Umbilical cord (tissue), 2 donors: ENCODE measurements at places on chromosomes 4 and X. TPM values are rescaled to one million over a fixed set of nuclear protein-coding genes. Genes with fewer than 3 reads are reported as not detected.

DNA sequence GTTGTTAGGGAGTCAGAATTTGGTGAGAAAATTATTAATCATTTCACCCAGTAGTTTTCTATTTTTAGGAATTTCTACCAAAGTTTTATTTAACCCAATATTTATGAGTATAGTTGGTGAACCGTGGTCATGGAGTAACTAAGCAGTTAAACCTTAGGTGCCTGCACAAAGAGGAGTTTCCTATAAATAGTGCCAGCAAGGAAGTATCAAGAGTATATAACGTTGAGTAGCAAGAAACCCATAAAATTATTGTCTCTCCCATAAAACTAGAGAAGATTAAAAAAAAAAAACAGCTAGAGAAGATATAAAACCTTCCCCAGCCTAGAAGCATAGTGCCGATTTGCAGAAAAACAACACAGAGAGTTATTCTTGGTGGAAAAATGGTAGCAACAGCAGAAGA, 158.9 kb downstream of the PRDM5 start:
- DNase-seq: no peak

- no peak for DNase-seq
Observed at GRCh38 chr4:27568236-27568951, 707.8 kb downstream of the STIM2 start.

Gene OPRPN
- 2.4 TPM for total RNA-seq

GRCh38 chr4:71864380-71864779, 80.5 kb upstream of the GC start:
- DNase-seq: no peak

Gene GYG2
- total RNA-seq: 9.6 TPM

Gene OPHN1
- total RNA-seq: 8.7 TPM

- peak; percentile 31 for DNase-seq
Observed at GRCh38 chr4:153204728-153205648, 745 bp downstream of the TRIM2 start.

- DNase-seq: no peak
Observed at GRCh38 chr4:122503214-122503613, 46.7 kb upstream of the IL2 start.

DNA sequence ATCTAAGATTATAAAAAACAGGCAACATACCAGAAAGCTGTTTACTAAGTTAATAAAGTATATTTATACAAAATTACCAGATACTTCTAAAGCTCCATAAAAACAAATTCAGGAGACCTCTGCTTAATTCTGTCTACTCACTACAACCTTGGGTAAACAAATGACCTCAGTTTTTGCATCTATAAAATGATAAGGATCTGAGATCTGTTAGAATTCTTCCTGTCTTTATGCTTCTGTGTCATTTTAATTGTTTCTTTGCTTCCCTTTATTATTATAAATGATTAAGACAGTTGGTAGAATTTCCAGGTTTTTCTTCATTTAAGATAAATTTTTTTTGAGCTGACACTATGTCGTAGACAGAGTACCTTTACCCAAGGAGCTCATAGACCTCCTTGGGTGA, 76.0 kb downstream of the ANK2 start:
- DNase-seq: no peak

Gene INTU
- total RNA-seq: 36.6 TPM

Gene TMEM271
- total RNA-seq: not detected

DNA sequence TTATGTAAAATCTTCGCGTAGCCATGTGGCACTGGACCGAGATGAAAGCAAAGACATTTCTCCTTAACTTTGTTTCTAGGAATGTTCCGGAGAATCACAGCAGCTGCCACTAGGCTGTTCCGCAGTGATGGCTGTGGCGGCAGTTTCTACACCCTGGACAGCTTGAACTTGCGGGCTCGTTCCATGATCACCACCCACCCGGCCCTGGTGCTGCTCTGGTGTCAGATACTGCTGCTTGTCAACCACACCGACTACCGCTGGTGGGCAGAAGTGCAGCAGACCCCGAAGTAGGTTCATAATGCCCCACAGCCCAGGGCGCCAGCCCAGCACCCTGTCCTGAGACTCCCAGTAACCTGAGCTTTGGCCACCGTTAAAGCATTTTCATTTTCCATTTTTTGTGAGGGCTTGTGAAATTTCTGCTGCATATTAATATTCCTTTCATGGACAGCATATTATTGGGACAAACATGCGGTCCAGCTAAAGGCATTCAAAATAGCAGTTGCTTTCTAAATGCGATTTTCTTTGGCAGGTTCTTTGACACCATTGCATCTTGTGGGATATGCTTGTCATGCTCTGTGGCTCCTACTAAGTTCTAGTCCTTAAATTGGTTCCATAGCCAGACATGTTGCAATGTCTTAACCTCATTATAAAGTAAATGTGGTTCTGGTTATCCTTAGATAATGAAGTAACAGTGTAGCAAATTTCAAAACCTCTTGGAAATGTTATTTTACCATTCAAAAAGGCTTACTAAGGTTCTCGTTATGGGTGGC, 49.1 kb upstream of the MSANTD1 start:
- DNase-seq: no peak

GRCh38 chrX:94977562-94977961, 1303.6 kb downstream of the FAM133A start:
- DNase-seq: no peak

Gene LDB2
- 12.0 TPM for total RNA-seq

GRCh38 chr4:19030536-19030935, 1009.0 kb upstream of the LCORL start:
- peak; percentile 40 for DNase-seq

DNA sequence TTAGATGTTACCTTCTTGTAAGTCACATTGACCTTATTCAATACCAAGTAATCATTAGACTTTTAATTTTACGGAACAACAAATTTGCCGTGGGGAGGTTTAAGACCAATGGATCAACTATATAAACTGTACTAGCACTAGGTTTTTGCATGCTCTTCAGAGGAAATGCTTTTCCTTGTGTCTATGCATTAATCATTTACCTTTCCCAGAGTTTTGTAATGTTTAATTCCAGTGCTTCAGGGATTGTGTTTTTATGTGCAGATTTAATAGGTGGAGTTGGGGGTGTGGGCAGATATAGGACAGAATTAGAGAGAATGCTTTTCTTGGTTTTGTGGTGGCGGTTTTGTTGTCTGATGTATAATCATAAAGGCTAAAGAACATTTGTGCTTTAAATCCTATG, 76.0 kb upstream of the SMARCA5 start:
- DNase-seq: no peak

DNA sequence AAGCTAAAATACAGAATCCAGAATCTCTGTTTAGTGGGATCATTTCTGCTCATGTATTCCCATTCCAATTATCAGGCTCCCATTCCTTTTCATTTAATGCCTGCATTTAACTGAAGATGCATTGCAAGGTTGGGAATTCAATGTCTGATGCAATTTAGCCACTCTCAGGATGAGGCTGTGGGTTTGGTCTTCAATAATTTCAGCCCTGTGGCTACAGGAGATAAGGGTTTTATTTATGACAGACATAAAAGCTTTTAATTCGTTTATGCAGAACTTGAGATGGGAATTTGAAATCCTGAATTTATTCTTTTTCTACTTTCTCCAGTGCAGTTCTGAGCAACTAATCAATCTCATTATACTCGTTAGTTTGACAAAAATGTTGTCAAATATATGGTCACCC, 1225.9 kb downstream of the PCDH18 start:
- peak; percentile 6 for DNase-seq

Gene CDX4
- not detected for total RNA-seq

GRCh38 chrX:155767051-155767875, 113.9 kb upstream of the VAMP7 start:
- peak; percentile 90 for DNase-seq

DNA sequence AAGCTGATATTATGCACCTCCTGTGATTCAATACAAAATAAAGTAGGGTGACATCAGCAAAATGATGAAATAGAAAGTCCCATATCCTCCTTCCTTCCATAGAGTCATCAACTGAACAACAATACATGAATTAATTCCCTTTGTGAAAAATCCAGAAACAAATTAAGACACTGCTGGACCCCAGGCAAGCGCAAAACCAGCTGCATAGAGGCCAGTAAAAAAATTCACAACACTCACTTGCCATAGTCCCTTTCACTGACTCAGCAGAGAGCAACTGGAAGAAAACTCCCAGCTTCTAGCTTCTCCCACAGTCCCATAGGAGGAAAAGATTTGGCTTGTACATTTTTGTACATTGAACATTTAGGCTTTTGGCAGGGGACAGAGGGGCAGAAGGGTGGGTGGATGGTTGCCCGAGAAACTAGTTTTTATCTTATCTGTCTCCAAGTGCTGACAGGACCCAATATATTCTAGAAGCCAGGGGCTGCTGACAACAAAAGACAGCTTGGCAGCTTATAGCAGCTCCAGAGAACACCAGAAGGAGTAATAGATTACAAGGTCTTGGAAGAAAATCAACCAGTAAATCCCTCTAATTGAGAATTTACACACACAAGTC, 124.6 kb downstream of the NDST3 start:
- no peak for DNase-seq

Gene SLC25A53
- total RNA-seq: 17.3 TPM

DNA sequence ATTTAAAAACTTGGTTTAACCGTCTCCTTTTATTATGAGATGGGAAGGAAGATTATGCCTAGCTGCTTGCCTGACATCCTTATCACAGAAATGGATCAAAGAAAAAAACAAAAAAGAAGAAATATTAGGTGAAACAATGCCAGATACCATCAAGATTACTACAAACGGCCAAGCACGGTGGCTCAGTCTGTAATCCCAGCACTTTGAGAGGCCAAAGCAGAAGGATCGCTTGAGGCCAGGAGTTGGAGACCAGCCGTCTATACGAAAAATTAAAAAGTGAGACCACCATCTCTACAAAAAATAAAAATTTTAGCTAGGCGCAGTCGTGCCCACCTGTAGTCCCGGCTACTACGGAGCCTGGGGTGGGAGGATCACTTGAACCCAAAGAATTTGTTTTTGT, 2.3 kb downstream of the FRYL start:
- no peak for DNase-seq

DNA sequence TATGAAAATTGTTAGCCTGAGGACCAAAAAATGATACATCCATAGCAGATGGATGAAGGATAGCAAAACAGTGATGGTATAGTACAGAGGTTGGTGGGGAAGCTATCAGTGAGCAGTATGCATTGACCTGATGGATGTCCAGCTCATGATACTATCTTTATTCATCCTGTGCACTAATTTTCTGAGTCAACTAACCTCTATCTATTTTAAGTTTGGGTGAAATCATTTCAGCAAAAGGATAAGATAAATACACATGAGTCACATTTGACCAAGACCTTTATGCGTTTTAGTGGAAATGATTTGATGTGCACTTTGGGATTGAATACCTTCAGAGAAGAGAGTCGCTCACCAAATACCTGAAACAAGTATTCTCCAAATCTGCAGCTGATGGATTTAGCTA, 351.0 kb upstream of the NR3C2 start:
- DNase-seq: no peak

DNA sequence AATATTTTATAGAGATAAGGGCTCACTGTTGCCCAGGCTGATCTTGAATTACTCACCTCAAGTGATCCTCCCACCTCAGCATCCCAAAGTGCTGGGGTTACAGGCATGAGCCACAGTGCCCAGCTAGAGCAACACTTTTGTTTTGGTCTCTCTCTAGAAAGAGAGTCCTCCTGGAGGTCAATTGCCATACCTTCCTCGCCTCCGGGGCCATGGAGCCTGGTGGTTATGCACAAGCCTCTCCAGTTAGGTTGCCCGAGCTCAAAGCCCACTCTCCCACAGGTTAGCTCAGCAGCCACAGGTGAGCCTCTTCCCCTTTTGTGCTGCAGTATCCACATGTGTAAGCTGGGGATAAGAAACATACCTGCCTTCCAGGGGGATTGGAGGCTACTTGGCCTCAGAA, 24.2 kb upstream of the MAN2B2 start:
- no peak for DNase-seq

- DNase-seq: peak; percentile 12
Observed at GRCh38 chr4:169439244-169439643, 168.5 kb upstream of the SH3RF1 start.

Gene SOD3
- total RNA-seq: 10.4 TPM

DNA sequence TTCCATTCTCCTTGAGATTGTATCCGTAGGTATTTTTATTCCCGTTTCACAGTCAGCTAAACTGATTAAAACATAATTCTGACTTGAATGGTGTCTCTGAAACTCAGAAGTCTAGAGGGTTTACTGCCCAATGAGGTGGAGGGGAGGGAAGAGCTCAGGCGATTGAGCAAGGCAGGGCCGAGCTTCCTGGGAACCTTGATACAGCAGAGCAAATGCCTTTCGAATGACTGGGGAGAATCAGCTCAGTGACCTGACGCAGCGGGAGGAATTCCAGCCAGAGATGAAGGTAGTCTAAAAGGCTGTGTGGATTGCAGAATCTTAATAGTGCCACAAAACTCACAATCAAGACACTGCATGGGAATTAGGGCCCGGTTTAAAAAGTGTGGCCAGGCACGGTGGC, 233.6 kb downstream of the EVC2 start:
- DNase-seq: no peak
